Aortic smooth muscle cell (primary cell): ENCODE measurements at places on chromosomes 7 and 10. TPM values are rescaled to one million over a fixed set of nuclear protein-coding genes. Genes with fewer than 3 reads are reported as not detected.

Gene DENND2A
- total RNA-seq: 13.1 and 22.2 TPM in 2 replicates

Gene SLC16A9
- total RNA-seq: 4.9 and 5.0 TPM in 2 replicates

Gene LEP
- total RNA-seq: not detected in 2 replicates

Gene SPDYE1
- total RNA-seq: not detected in 2 replicates

Gene C10orf62
- 0.12 and 0.13 TPM in 2 replicates for total RNA-seq

Gene MKX
- total RNA-seq: 0.25 TPM in 1 of 2 replicates, not detected in the other

Gene NUTM2A
- total RNA-seq: 0.19 and 0.40 TPM in 2 replicates

Gene ENTPD1
- total RNA-seq: 0.99 and 1.1 TPM in 2 replicates

Gene SUGCT
- 14.7 and 23.6 TPM in 2 replicates for total RNA-seq

Gene CALCR
- not detected in 2 replicates for total RNA-seq

Gene UTF1
- not detected in 2 replicates for total RNA-seq

Gene IDE
- 23.4 and 28.2 TPM in 2 replicates for total RNA-seq

Gene SAMD9
- total RNA-seq: 25.6 and 26.8 TPM in 2 replicates

Gene MPLKIP
- 9.5 and 10.4 TPM in 2 replicates for total RNA-seq

Gene HGF
- total RNA-seq: 792 and 854 TPM in 2 replicates

Gene MOGAT3
- total RNA-seq: not detected in 2 replicates

Gene ASB13
- total RNA-seq: 9.2 and 9.8 TPM in 2 replicates

Gene ZPBP
- total RNA-seq: not detected in 2 replicates

Gene CFAP58
- total RNA-seq: 0.99 and 1.2 TPM in 2 replicates

Gene ADAM12
- total RNA-seq: 13.6 and 13.7 TPM in 2 replicates

Gene SH2D4B
- not detected in 2 replicates for total RNA-seq

Gene TEX47
- total RNA-seq: not detected in 2 replicates

Gene CLDN4
- 0.12 and 0.13 TPM in 2 replicates for total RNA-seq

Gene PPP3CB
- 22.9 and 32.0 TPM in 2 replicates for total RNA-seq

Gene PNLIPRP2
- not detected in 2 replicates for total RNA-seq

Gene CACNA2D1
- total RNA-seq: 125 and 312 TPM in 2 replicates

Gene RBM20
- total RNA-seq: 0.66 and 1.1 TPM in 2 replicates

Gene C10orf90
- total RNA-seq: 0.06 and 0.13 TPM in 2 replicates

Gene SLC18A3
- not detected in 2 replicates for total RNA-seq

Gene FAM237B
- not detected in 2 replicates for total RNA-seq

Gene PIP
- not detected in 2 replicates for total RNA-seq

Gene SPDYE18
- total RNA-seq: 0.26 and 0.56 TPM in 2 replicates

Gene OR2A7
- total RNA-seq: 0.26 and 0.37 TPM in 2 replicates

Gene GDF2
- not detected in 2 replicates for total RNA-seq

Gene CYP2C19
- total RNA-seq: not detected in 2 replicates

Gene PRPS1L1
- 0.06 and 0.13 TPM in 2 replicates for total RNA-seq

Gene CLDN12
- total RNA-seq: 35.5 and 40.7 TPM in 2 replicates

Gene GPR37
- total RNA-seq: 2.4 and 4.8 TPM in 2 replicates

Gene ANXA8L1
- total RNA-seq: not detected in 2 replicates

Gene LBX1
- total RNA-seq: not detected in 2 replicates

Gene SLC13A1
- total RNA-seq: not detected in 2 replicates

Gene ITPRID1
- not detected in 2 replicates for total RNA-seq

Gene DLX5
- total RNA-seq: not detected in 2 replicates
